ENCODE measurements at places on chromosomes 5 and 9.

GRCh38 chr5:27172693-27173092, 134.3 kb upstream of the CDH9 start:
- no peak for DNase-seq

- DNase-seq: no peak
These were observed 430.2 kb downstream of the DMAC1 start for GRCh38 chr9:7369384-7369821.

GRCh38 chr5:32339198-32339597, 26.5 kb upstream of the MTMR12 start:
- no peak for DNase-seq

DNA sequence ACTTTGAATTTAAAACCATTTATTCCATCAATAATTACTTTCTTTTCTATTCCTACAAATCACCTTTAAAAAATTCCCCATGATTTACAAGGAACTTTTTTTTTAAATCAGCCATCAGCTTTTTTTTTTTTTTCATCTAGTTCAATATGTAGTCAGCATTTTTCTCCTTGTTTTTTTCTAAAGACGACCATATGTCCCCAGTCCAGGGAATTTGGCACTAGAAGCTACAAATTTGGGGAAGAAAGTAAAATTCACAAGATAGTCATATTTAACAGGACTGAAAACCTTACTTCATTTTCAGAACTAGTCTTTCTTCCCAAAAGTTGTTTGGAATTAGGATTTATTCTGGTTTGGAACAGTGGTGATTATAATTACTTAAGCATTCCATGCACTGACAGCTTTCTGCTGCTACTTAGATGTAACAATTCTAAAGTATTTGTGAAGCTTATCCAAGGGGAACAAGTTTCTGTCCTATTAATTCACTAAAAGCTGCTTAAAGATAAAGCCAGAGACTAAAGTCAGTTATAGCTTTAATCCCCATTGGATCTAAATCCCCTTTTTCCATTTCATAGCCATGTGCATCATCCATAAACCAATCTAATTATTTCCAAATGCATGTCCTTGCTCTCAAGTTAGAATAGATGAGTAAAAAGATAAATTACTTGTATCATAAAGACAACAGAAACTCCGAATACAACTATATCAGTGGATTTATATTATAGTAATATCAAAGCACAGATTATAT, 7.4 kb upstream of the SNCAIP start:
- no peak for DNase-seq

- DNase-seq: no peak
These were observed 394.4 kb upstream of the ZNF608 start for GRCh38 chr5:125140855-125141254.

DNA sequence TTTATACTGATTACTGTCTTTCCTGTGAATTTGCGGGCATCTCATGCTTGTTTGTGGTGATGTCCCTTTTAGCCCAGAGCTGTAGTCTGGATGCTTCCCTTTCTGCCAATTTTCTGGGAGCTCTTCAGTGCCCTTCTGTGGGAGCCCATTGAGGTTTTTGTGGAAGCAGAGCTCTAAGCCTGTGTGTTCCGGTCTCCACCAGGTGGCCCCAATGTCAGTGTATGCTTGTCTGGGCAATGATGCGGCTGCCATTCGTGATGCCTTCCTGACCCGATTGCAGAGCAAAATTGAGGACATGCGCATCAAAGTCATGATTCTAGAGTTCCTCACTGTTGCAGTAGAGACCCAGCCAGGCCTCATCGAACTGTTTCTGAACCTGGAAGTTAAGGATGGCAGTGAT, 35.1 kb downstream of the SH3GLB2 start:
- DNase-seq: no peak
